ENCODE measurements at places on chromosomes 7 and 10. TPM values are rescaled to one million over a fixed set of nuclear protein-coding genes. Genes with fewer than 3 reads are reported as not detected.

DNA sequence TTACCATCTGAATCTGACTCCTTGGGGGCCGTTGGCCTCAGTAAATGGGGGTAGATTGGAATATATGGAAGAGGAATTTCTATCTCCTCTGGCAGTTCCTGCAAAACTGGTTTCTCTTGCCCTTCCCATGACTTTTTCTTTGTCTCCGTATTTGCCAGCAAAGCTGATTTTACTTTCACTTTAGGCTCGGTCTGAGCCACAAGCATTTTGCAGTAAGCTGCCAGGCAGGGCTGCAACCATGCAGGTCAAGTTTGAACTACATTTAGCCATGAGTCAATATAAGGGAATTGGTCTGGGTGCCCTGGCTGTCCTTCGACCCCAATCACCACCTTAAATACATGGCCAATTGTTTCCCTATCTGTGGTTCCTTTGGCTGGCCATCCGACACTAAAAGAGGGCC lies 104.3 kb downstream of the TRIM24 start:
- no peak for DNase-seq

DNA sequence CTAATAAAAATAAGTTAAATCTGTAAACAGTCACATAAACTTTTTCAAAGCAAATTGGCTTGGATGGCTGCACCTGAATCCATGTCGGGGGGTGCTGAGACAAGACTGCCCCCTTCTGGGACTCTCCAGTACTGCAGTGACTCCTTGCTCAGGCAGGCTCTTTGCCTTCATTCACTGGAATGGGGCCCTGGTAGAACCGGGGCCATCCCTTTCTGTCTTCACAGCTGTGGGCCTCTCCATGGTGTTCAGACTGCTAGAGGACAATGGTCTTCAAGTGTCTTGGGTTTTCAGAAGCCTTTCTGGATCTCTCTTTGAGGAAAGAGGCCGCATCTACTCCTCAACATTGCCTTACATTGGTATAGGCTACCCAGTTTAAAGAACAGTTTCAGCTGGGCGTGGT lies 16.1 kb upstream of the IMPDH1 start:
- peak; percentile 86 for DNase-seq

DNA sequence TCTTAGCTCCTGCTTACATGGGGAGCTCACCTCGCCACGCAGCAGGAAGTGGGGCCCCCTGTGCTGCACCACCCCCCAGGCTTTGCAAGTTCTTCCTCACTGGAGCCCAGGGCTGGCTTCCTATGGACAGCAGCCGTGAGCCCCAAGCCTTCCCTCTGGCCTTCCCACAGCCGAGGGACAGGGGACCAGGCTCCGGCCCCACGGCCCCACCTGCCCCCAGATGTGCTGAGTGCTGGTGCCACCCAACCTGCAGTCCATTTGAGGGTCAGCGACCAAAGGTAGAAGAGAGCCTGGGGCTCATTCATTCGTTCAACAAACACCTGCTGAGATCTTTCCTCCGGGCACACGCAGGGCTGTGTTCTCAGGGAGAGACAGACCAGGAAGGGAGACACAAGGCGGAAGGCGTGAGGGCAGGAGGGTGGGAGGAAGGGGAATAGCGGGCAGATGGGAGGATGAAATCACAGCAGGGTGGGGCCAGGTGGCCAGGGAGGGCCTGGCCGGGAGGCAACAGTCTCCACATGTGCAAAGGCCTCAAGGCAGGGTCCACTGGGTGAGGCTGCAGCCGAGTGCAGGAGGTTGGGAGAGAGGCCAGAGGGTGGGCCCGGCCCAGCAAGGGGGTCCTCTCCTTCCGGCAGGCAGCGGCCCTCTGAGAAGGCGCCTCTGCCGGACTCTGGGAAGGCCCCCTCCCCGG lies 100.1 kb downstream of the FOXL3 start:
- peak; percentile 55 for DNase-seq

- no peak for DNase-seq
These were observed 78.1 kb downstream of the VSTM4 start for GRCh38 chr10:49037187-49037586.

DNA sequence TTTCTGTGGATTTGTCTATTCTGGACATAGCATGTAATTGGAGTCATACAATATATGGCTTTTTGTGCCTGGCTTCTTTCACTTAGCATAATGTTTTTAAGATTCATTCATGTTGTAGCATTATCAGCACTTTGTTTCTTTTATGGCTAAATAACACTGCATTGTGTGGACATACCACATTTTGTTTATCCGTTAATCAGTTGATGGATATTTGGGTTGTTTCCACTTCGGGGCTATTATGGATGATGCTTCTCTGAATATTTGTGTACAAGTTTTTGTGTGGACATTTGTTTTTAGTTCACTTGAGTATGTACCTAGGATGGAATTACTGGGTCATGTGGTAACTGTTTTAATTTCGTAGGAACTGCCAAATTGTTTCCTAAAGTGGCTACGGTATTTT lies 6.4 kb downstream of the LCOR start:
- no peak for DNase-seq

DNA sequence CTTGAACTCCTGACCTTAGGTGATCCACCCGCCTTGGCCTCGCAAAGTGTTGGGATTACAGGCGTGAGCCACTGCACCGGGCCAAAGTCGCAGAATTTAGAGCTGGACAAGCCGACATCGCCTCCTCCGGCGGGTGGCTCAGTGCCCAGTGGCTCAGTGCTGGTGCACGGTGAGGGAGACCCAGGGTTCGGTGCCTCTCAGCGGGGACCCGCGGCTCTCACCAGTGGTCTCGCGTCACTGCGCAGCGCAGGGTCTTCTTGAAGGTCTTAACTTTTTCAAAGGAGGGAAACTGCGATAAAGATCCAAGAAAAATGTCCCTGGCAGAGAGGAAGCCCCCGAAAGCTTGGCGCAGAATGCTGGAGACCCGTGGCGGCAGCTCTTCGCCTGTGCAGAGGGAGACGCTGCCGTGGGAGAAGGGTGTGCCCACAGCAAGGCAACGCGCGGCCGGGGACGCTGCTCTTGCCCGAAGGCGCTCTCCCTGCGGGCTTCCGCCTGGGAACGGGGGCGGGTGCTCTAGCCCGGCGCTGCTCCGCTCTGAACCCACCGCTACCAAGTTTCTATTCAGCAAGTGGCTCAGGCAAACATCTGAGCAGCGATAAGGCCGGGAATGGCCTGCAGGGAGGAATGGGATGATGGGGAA lies 324.3 kb downstream of the DNAJB6 start:
- DNase-seq, result peak; percentile 55

GRCh38 chr7:106071356-106071998 lies 40.6 kb downstream of the SYPL1 start:
- no peak for DNase-seq

DNA sequence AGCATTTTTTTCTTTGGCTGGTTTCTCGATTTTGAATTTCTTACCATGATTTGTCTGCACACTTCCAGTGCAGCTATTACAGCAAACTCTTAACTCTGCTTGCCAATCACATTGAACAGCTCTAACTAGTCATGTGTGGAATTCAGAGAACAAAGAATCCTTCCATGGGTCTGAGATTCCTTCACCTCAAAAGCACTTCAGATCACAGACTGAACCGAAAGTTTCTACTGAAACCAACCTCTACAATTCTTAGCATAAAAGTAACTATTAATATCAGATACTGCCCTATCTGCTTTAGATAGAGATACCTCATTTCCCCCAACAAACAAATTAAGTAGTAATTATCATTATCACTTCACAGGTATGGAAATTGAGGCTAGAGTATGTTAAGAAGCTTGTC lies 56.5 kb upstream of the SP4 start:
- no peak for DNase-seq

GRCh38 chr10:117005527-117006055 lies 604 bp upstream of the SHTN1 start:
- no peak for DNase-seq

GRCh38 chr7:52961084-52961483 lies 74.3 kb upstream of the POM121L12 start:
- DNase-seq, result no peak

Gene NODAL
- 0.38 TPM for total RNA-seq

Gene MRPS33
- total RNA-seq, result 92.4 TPM

Gene WEE2
- not detected for total RNA-seq

DNA sequence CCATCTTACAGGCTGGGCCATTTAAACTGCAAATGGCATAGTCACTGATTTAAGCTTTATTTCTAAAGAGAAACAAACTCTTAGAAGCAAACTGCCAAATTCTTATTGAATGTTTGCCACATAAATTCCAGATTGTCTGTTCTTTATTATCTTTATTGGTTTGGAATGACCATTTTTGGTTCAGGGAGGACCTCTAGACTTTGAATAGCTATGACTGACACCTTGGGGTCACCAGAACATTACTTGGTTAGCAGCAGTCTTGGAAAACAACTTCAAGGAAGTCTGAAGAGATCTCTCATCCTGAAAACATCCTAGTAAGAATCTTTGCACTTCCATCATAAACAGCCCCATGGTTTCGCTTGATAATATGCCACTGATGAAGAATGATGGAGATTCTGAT lies 197.1 kb downstream of the SUGCT start:
- no peak for DNase-seq

DNA sequence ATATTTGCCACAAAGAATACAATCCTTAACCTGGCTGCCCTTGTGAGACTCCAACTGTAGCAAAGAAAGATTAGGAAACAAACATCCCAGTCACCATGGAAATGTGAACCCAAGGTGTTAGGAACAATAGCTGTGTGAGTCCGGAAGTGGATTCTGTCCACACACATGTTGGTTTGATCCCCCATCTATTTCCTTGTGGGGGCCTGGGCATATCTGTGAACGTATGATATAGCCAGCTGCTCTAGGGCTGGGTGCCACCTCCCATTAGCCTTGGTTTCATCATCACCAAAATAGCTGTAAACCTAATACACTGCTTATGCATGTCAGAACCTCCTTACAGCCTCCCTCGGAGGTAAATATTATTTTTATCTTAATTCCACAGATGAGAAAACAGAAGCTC lies 26.4 kb downstream of the GRK5 start:
- no peak for DNase-seq

DNA sequence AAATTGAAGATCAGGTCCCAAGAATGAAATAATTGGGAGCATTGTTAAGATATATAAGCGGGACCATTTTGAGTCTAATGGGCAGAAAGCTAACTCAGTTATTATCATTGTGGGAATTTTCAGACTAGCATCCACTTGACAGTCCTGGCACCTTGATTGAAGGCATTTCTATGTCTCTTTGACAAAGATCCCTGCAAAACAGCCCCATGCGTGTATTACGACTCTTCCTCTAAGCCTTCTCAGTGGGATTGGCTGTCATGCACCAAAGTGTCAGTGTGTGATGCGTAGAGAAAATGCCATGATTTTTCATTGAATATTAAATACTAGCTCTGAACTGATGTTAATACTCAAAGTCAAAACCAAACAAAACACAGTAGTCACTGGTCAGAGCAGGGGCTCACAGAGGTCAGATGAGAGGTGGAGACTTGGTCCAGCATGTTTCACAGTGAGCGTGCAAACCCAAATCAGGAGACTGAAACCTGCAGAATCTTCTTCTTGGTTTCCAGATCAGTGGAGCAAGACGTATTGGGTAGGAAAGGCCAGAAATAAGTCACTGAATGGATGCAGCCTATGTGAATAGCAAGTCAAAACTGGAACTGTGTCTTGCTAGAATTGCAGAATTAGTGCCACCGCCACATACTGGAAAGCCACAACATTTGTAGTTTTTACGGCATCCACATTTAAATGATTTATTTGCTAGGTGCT lies 303.6 kb upstream of the AKR1E2 start:
- DNase-seq, result no peak

Measured in cardiac septum (tissue), 1 donor.